ENCODE measurements at places on chromosomes 4 and X.

- DNase-seq, result peak; percentile 20
Measured at GRCh38 chr4:161604516-161605300, 559.1 kb downstream of the FSTL5 start.

GRCh38 chr4:96097040-96097607 lies 257.2 kb downstream of the PDHA2 start:
- DNase-seq, result no peak

GRCh38 chr4:138910914-138911336 lies 104.7 kb upstream of the NOCT start:
- no peak for DNase-seq

- no peak for DNase-seq
Measured at GRCh38 chr4:73429118-73429517, 6.9 kb upstream of the AFP start.

GRCh38 chr4:118357601-118358000 lies 4.8 kb upstream of the PRSS12 start:
- DNase-seq, result no peak

DNA sequence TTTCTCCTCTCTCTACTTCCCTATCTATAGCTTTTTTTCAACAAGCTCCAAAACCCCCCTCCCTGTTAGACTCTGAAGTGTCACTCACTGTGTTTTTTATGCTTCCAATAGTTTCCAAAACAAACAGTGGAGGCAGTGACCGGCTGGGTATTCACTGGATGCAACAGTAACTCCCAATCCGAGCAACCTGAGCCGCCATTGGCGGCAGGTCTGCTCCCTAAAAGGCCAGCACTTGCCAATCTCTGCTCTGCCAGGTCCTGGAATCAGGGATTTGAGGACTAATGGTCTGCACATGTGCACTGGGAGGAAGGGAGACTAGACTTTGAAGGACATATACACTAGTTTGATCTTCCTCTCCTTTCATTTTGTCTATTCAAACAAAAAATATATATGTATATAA lies 7.1 kb downstream of the TBX22 start:
- no peak for DNase-seq

DNA sequence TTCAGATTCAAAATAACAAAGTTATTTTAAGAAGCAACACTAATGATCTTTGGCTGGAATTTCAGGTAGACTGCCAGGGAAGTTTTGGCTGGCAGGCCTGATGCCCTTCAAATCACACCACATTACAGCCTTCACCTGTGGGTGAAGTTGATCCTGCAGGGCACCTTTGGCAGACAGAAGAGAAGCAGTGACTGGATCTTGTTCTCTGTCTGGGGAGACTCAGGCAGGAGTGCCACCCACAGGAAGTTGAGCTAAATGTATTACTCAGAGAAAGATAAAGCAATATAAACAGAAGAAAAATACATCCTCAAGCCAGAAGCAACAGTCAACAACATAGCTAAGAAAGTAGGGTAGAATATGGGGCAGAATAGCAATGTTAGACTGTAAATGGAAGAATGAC lies 12.8 kb upstream of the CFAP299 start:
- no peak for DNase-seq

DNA sequence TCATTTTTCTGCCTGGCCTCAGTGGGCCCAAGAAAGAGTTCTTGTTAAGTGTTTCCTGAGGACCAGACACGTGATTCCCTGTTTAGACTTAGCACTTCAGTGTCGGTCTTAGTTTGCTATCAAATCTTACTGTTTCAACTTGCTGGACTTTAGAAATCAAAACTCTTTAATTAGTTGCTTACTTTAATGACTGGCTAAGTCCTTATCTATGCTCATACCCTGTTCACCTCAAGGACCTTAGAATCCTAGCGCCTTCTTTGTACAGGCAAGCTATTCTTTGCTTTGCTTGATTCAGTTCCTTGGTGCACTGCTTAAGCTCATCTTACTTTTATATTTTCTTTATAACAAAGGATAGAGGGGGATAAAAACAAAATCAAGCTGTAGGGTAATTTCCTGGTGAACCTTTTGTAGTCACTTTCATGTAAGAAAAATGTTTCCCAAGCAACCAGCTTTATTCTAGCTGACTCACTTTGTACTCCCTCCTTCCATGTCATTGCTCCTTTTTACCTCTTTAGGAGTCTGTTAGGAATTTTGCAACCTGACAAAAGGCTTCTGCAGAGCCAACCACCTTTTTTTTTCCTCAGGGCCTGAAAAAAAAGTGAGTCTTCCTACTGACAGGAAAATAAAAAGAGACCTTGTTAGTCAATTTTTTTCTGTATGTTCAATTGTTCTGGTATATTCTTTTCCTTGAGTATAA lies 14.7 kb downstream of the WDR44 start:
- no peak for DNase-seq

DNA sequence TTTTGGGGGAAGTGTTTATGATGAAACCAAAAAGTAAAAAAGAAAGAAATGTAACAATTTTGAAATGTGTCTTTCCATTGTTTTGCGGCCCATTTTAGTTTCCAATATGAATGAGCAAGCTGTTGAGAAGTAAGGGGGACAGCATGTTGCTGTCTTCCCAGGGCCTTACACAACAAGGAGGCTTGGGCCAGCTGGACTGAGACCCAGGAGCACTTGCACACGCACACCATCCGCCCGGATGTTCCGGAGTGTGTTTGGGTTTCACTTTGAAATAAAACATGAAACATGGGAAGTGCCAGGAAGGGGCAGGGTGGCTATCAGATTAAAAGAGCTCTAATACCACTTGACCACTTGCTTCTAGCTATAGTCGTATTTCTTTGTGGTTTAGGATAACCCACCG lies 144.4 kb downstream of the NHS start:
- no peak for DNase-seq

GRCh38 chr4:112517067-112517634 lies 1.2 kb upstream of the NEUROG2 start:
- peak; percentile 81 for DNase-seq

DNA sequence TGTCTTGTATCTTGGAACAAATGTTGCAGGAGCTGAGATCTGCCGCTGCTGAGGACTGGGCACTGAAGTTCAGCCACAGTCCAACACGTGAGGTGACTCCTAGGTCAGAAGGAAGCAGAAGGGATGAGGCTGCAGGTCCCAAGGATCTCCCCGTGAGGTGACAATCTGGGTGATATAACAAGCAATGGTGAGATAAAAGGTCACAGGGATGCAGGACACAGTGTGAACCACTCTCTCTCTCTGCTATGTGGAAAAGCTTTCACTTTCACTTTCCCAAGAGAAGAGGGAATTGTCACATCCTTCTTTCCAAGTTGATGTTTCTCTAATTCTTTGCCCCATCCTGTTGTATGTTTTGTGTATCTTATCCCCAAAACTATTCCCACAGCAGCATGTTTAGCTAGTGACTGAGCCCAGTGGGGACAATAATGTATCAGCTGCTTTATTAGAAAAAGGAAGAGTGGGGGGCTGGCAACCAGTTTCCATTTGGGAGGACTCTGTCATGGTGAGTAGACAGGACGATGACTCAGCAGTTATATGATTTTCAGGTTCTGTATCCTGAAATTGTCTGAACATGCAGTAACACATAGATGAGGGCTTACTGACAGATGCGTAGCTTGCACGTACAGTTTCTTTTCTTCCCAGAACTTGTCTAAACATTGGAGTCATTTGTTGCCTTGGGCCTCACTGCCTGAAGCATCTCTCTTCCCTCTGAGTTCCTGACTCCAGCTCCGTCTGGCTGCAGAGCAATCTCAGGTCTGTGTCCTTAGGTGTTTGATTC lies 1415.8 kb upstream of the TENM3 start:
- peak; percentile 19 for DNase-seq

DNA sequence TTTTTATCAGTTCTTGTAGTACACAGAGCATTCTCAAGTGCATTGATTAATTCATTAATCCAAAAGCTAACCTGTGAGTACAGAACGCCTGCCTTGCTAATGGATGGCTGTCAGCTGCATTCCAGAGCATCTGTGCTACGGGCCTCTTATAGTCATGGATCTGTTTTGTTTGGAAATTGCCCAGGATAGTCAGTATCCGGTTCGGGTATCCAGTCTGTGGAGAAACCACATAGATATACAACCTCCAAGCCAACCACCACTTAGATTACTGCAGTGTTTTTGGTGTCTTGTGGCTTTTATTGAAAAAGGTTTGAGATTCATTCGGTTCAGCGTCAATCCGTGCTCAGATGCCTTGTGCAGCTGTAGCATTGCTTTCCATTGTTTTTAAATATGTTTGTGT lies 4.0 kb downstream of the LAP3 start:
- DNase-seq, result no peak

DNA sequence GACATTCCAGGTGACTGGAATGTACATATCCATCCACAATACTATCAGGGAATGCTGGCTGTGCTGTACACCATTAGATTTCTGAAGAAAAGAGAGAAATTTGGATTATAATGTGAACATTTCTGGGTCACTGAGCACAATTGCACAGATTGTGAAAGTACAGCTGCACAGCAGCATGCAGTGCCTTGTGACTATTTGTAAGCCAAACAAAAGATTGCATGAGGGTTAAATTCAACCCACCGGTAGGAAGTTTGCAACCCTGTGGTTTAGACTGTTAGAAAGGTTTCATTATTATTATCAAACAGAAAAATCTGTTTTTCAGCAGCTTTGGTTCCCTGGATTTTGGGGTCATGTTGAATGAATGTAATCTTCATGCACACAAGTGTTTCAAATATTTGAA lies 24.5 kb downstream of the DDIT4L start:
- no peak for DNase-seq

DNA sequence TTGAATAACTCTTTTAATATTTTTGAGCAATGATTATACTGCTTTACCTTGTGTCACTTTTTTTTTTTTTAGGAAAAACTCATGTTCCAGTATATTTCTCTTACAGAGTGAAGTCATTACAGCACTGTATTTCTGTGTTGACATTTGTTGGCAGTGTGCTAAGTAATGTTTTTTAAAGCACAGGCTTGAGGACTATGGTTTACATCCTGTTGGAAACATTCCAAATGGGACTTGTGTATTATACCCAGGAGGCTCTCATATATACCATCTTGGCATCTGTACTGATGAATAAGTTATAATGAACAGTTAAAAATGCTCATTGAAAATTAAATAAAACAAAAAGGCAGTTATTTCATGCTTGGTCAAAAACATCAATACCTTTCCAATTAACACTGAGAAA lies 33.8 kb downstream of the CEP44 start:
- no peak for DNase-seq

GRCh38 chr4:140756319-140757231 lies at the start of gene TBC1D9:
TSS of gene TBC1D9 (minus strand) at chr4:140756385. CDS start at chr4:140756045, 340 bp downstream.
- peak; percentile 60 for DNase-seq

DNA sequence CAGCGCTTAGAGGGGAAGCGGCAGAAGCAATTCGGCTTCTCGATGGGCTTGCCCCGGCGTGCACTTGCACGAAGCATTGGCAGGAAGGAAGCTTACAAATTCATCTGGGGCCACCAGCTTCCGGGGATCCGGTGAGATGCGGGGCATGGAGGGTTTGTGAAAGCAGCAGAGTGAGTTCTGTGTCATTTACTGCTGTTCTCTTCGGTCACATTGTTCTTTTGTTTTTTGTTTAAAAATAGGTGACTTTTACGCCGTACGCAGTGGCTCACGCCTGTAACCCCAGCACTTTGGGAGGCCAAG lies 47.0 kb downstream of the ASMT start:
- no peak for DNase-seq

DNA sequence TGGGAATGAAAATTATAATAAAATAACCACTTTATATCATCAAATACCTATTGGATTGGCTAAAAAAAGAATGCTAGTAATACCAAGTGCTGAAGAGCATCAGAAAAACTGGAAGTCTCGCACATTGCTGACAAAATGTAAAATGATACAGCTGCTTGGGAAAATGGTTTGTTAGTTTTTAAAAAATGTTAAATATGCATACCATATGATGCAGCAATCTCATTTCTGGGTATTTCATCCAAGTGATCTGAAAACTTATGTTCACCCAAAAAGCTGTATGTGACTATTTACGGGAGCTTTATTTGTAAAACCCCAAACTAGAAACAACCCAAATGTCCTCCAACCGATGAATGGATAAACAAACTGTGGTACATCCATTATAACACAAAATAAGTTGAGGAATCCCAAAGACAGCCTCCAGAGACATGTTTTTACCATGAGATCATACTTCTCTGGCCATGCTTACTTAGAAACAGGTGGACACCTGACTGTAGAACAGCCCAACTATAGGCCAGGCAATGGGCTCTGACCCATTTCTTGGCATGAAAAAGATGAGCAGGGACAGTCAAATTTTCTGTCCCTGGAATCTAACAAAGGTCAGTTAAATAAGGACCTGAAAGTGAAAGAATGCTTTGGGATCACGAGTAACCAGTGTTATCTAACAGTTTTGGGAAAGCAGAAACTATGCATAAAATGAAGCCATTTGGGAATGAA lies 47.5 kb upstream of the FAM120C start:
- DNase-seq, result no peak

DNA sequence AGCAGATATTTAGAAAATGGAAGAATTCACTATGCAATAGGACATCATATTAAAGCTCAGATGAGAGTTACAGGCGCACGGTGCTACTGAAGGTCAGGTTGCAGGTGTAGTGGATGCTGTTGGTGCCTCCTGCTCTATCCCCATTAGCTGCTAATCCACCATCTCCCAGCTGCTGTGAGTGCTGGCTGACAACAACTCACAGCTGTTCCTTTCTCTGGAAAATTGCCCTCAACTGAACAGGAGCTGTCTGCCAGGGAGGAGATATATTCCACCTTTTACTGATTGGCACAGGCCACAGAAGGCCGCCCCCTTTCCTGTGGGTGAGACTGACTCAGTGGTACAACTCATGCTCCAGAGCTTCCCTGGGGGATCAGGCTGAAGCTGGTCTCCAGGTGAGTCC lies 48.7 kb downstream of the UCHL1 start:
- no peak for DNase-seq

GRCh38 chrX:7690842-7691241 lies 152.1 kb upstream of the VCX start:
- DNase-seq, result no peak

GRCh38 chr4:7901311-7901885 lies 38.3 kb downstream of the AFAP1 start:
- no peak for DNase-seq

- DNase-seq, result no peak
Measured at GRCh38 chr4:152558396-152558795, 22.5 kb upstream of the FBXW7 start.

- no peak for DNase-seq
Measured at GRCh38 chr4:113467581-113467980, 294.0 kb downstream of the CAMK2D start.

- peak; percentile 40 for DNase-seq
Measured at GRCh38 chr4:40196724-40197281, at the start of gene RHOH. TSS of gene RHOH (plus strand) at chr4:40197031. CDS start at chr4:40243387, 46,356 bp downstream.

- no peak for DNase-seq
Measured at GRCh38 chr4:151665022-151665784, 95.6 kb downstream of the GATB start.

- no peak for DNase-seq
Measured at GRCh38 chr4:146900295-146900694, 45.4 kb downstream of the TTC29 start.

All from GM20000 (cell line).